ENCODE measurements at places on chromosomes 3 and 15. TPM values are rescaled to one million over a fixed set of nuclear protein-coding genes. Genes with fewer than 3 reads are reported as not detected.

The SLC28A2 gene
- total RNA-seq: not detected

The TJP1 gene
- 36.0 TPM for total RNA-seq

The FBXW12 gene
- total RNA-seq: 0.09 TPM

The AADAC gene
- total RNA-seq: 0.35 TPM

The CCK gene
- total RNA-seq: 10.3 TPM

- no peaks in the 10 kb centered on the region for H3K27me3 ChIP-seq
- no peak for DNase-seq
- no peak overlapping the region for H3K4me3 ChIP-seq
- H3K4me1 ChIP-seq: peaks cover 7% of the 10 kb centered on the region
- no peaks in the 10 kb centered on the region for H3K36me3 ChIP-seq
Observed at GRCh38 chr3:3707858-3708768, 91.1 kb upstream of the LRRN1 start.

DNA sequence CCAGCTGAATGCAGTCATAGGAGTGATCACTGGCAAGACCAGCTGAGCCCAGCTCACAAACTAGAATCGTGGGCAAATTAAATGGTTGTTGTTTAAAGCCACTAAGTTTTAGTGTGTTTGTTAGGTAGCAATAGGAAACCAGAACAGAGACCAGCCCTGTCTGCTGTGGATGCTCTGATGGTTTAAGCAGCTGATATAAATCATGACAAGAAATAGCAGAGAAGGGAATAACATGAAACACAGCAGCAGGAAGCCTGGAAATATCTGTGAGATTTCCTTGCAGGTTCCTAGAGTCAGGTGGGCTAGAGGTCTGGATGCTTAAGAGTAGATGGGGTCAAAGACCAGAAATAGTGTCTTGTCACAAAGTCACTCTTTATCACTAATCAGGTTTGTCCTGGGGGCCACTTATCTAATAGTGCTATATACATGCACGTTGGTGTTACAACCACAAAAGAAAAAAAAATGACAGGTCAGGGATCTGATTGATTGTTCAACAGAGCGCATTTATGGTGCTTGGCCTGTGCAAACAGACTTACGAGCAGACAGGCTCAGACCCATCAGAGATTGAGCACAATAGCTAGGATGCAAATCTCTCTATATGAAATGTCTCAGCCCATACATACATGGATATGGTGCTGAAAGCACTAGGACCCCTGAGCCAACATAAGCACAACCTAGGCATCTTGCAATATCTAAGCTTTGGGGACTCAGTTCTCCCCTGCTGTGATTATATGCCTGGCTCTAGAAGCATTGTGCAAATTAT, 967.7 kb downstream of the AGBL1 start:
- no peaks in the 10 kb centered on the region for H3K36me3 ChIP-seq
- no peak for DNase-seq
- no peaks in the 10 kb centered on the region for H3K27me3 ChIP-seq
- no peak overlapping the region for H3K4me3 ChIP-seq

DNA sequence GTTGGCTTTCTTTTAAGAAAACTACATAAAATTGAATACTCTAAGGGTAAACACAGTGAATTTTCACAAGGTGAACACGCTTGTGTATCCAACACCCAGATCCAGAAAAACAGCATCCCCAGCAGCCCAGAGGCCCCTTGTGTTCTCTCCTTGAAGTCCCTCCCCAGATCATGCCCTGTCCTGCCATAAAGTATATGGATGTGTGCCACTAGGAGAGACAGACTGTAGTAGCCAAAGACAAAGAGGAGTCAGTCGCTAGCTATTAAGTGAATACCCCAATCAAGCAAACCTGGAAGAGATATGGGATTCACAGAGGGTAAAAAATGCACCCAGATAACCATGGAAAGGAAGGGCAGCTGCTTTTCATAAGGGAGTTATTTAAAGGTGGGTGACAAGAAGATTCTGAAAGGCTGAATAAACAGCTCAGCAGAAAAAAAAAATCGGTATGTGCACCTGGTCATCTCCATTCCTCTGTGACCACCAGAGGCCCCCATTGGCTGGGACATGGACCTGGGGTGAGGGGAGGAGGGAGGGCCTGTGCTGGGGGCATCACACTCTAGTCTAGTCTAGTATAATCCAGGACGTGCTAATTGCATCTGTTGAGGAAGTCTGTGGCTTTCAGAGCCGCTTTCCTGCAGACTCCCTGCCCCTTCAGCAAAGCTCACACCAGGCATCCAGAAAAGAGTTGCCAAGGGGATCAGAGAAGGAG, 167.3 kb upstream of the NDN start:
- H3K4me1 ChIP-seq: peaks cover 31% of the 10 kb centered on the region
- peak; percentile 22 for DNase-seq
- peak overlapping the region; percentile 70 for H3K27ac ChIP-seq

DNA sequence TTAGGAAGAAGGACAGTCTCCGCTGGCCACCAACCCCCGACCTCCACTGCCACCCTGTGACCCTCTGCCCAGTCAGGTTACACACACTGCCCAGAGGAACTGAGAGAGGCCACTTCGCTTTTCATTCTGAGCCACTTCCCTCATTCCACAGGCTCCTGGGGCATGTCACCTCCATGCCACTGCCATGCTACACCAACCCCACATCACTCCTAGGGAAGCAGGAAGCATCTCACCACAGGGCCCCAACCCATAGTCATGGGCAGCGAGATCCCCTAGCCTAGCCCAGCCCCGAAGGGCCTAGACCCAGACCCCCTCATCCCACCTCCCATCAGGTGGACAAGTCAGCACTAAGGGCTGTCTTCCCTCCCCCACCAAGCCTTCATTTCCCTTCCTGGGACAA, 1.4 kb downstream of the PLCB2 start:
- no peak for DNase-seq
- peaks cover 7% of the 10 kb centered on the region for H3K27me3 ChIP-seq
- H3K4me1 ChIP-seq: peaks cover 28% of the 10 kb centered on the region

DNA sequence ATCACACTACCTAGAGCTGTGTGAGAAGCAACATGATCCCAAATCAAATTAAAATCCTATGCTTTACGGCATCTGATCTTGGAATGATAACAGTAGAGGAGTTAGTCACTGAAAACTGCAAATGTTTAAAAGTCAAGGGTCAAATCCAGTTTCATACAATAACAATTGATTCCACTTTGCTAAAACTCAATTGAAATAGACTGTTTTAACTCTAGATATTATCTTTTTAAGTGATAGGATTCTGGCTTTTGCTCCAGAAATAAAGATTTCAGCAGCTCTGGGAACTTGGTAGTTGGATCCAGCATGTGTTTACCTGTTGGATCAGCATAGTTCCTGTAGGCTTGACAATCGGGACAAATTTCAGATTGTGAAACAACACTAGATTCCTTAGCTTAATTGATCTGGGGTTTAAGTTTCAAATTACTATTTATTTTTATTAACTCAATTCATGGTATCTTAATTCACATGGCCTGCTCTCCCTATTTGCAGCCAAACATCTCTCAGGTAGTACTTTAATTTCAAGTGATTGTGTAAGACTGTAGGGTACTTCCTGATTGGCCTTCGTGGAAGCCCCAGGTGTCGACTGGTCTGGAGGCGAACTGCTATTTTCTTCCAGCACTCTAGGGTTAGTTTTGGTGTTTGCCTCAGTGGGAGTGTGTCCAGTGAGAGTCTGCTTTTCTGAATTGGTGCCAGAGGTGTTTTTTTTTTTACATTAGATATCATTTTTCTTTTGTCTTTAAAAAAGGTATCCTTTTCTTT, 16.6 kb downstream of the NFKBIZ start:
- H3K4me1 ChIP-seq: no peaks in the 10 kb centered on the region
- no peaks in the 10 kb centered on the region for H3K27me3 ChIP-seq
- H3K27ac ChIP-seq: no peak overlapping the region

GRCh38 chr15:64921711-64922110, 10.0 kb downstream of the ANKDD1A start:
- no peaks in the 10 kb centered on the region for H3K27me3 ChIP-seq
- no peaks in the 10 kb centered on the region for H3K4me1 ChIP-seq
- no peak overlapping the region for H3K27ac ChIP-seq

DNA sequence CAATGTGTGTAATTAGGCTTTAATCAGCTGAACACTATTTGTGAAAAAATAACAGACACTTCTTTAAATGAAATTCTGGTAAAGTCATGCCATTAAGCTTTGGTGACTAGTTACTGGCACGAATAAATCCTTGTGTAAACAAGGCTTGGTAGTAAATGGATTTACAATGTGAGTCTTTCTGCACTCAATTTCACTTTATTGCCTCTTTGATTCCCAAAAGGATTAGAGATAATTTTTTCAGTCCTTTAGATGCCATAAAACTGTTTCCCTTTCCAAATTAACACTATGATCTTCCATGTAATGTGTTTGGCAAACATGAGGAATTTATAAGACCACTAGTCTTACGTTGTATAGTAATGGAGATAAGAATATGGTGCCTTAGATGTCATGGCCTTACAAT, 339.5 kb upstream of the DNAJC19 start:
- H3K4me1 ChIP-seq: no peaks in the 10 kb centered on the region
- DNase-seq: no peak
- no peak overlapping the region for H3K27ac ChIP-seq
- H3K27me3 ChIP-seq: no peaks in the 10 kb centered on the region
- H3K4me3 ChIP-seq: no peak overlapping the region
- no peaks in the 10 kb centered on the region for H3K36me3 ChIP-seq

DNA sequence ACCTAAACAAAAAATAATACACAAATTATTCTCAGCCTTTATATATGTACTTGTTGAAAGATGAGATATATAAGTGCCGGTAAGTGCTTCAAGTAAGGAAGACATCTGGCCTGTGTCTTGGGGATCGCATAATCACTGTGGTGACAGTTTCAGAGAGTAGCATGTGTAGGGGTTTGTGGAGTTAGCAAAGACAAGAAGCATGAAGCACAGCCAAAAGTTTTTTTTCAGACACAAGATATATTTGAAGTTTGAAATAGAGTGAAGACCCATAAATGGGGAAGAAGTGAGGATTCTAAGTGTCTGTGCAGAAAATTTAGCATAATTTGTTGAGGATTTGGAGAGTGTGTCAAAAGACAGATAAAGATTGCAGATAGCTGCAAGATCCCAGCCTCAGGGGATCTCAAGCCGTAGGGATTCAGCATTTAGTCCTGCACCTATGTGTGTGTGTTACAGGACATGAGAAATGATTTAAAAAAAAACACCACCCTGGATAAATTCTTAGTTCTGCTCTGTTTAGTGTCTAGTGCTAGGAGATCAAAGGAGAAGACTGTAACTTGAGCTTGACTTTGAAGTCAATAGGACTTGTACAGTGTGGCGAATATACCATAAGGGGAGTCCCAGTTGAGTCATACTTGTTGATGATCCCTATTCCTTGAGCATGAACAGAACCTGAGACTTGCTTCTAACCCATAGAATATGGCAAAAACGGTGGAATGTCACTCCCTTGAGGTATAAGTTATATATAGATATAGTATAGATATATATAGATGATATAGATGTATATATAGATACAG, 123.9 kb upstream of the GRM7 start:
- no peak overlapping the region for H3K27ac ChIP-seq
- H3K4me3 ChIP-seq: no peak overlapping the region
- no peak for DNase-seq
- H3K4me1 ChIP-seq: no peaks in the 10 kb centered on the region
- H3K27me3 ChIP-seq: no peaks in the 10 kb centered on the region
- no peaks in the 10 kb centered on the region for H3K36me3 ChIP-seq

Measured in muscle of leg (tissue), 16 donors.